Stimulated activated CD8-positive, alpha-beta memory T cell treated with anti-CD3 and anti-CD28 coated beads, Interleukin-15, amount 100 ng/mL, for 24 hours (primary cell): ENCODE measurements at places on chromosomes 16 and 17.

DNA sequence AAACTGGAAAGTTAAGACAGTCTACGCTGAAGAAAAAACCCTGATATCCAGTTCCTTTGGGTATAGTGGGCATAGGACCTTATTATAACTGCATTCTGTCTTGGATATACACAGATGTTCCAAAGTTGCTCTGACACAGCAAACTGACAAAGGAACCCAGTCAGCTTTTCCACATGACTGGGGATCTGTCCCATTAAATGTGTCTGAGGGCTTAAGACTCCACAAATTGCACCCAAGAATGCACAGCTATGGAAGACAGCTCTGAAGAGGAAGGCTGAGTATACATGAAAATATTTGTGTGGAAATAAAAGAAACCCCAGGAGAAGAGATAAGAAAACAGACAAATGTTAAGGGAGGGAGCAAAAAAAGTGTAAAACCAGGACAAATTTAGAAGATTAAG is 114.1 kb downstream of the SPAG9 start:
- DNase-seq: no peak

DNA sequence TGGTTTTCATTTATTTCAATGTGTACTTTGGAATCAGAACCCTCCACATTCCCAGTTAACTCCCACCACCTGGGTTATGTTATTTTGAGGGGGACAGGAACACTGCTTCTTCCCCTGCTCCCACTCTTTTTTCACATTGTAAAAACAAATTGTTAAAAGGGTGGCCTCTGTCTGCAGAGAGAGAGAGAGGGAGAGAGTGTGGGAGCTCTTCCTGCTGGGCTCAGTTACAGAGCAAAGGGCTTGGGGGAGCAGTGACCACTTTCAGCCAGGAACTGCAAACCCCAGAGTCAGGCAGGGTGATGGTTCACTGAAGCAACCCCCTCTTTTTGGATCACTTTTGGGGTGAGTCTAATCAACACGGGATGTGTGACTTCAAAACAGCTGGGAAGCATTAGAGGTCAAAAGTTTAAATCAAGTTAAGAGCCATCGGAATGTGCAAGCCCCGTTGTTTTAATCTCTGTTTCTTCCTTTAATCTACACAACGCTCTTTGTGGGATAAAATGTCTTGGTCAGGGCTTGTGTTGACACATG is 577.0 kb upstream of the CDH11 start:
- DNase-seq: no peak

- DNase-seq: no peak
Observed at GRCh38 chr17:28553000-28553505, 629 bp upstream of the UNC119 start.

GRCh38 chr17:17361543-17361866 is 58.3 kb downstream of the NT5M start:
- no peak for DNase-seq

- DNase-seq: no peak
Observed at GRCh38 chr17:71922439-71922838, 198.4 kb upstream of the SOX9 start.

GRCh38 chr17:44262654-44263225 is 5.2 kb downstream of the SLC4A1 start:
- DNase-seq: no peak

- DNase-seq: no peak
Observed at GRCh38 chr17:43135454-43135819, 10.3 kb upstream of the BRCA1 start.

DNA sequence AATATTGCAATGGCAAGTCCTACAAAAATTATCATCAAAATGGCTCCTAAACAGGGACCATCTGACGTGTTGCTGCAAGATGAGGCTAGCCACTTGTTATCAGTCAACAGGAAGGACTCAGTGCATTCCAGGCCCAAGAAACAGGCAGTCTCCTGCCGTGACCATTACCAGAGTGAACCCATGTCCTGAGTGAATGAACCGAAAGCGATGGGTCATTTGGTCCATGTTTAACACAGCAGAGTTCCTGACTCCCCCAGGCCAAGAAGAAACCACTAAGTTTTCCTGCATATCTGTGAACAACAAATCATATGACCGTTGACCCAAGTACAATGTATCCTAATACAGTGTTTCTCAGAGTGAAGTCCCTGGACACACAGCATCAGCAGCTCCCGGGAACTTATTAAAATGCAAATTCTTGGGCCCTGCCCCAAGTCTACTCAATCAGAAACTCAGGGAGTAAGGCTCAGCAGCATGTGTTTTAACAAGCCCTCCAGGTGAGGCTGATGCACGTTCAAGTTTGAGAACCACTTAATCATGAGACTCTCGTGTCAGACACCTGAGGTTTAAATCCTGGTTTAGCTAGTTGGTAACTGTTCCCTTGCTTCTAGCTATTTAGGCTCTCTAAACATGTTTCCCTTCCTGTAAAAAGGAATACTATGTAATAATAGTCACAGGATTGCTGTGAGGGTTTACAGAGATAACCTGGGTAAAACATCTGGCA is 429.4 kb upstream of the MAF start:
- DNase-seq: no peak

DNA sequence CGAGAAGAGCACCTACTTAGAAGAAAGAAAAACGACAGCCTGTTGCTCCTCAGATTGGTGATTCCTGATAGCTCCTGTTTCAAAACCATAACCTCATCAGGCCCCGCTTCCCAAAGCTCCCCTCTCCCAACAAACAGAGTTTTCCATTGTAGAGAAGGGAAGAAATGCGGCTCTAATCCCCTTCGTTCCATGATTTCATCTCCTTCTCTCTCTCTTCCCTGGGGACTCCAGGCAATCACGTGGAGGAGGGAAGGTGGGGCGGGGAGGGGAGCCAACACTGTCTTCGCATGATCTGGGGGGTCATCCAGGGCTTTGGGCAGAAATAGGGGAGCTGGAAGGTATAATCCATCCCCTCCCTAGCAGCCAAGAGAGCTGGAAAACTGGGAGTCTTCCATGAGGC is 43.4 kb downstream of the MEOX1 start:
- no peak for DNase-seq

DNA sequence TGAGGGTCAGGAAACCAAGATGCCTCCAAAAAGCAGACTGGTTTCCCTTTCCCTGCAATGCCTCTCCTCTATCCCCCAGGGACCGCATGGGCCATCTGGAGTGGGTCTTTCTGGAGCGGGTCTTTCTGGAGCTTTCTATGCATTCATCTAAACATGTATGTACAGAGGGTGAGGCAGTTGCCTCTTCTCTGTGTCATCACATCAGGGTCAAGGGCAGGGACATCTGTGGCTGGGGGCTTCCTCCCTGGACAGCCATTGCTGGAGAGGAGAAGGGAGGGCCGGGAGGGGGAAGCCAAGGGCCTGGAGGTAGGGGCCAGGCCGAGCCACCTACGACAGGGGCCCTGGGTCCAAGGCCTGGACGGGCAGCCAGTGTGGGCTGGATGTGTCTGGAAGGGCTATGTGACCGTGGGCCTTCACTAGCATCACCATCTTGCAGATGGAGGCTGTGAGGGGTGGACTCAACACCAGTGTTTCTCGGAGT is 840 bp downstream of the ADCY7 start:
- no peak for DNase-seq

DNA sequence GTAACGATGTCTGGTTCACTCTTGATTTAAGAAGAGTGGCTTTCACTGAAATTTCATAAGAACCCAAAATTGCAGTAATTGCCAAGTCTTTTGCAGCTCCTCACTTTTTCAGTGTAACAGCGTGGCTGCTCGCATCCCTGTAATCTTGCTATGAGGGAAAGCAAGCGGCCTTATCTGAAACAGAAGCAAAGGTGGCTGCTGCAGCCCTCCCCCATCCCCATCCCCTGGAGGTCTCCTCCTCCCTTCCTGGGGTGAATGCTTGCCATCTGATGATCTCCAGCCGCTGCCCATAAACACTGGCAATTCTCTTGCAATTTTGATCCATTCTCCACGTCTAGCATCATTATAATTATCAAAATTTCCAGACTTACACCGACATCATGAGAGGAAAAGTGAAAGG is 182.5 kb upstream of the ASIC2 start:
- DNase-seq: no peak

DNA sequence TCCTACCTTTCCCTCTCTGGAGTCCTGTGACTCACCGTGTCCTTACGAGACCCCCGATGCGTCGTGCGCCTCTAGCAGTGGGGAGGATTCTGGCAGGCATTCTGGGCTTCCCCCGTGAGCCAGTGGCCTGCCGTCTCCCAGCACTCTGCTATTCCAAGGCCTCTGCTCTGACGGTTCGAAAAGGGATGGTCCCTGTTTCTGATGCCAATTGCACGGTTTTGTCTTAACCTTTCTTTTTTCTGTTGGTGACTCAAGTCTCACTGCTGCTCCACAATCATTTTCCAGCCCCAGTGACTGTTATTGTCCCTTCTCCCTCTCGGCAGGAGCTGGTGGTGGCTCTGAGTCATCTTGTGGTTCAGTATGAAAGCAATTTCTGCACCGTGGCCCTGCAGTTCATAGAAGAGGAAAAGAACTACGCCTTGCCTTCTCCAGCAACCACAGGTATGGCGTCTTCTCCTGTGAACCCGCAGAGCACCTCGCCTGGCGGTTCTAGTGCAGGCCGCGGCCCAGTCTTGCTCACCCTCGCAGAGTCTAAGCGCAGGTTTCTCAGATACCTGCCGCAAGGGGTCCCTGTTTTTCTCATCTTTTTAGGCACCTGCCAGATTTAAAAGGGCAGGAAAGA is 100.1 kb upstream of the CHMP6 start:
- DNase-seq: peak; percentile 41

DNA sequence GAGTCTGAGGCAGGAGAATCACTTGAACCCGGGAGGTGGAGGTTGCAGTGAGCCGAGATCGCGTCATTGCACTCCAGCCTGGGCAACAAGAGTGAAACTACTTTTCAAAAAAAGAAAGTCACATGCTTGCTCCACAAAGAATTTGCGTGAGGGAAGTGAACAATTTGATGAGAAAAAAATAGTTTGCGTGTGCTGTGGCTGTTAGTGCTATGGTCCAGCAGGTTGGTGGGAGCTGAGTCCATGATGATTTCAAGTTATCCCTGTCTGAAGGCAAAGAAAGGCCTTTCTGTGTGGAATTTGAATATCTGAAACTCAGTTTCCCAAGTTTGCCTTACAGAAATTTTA is 21.0 kb downstream of the PRCD start:
- DNase-seq: no peak

DNA sequence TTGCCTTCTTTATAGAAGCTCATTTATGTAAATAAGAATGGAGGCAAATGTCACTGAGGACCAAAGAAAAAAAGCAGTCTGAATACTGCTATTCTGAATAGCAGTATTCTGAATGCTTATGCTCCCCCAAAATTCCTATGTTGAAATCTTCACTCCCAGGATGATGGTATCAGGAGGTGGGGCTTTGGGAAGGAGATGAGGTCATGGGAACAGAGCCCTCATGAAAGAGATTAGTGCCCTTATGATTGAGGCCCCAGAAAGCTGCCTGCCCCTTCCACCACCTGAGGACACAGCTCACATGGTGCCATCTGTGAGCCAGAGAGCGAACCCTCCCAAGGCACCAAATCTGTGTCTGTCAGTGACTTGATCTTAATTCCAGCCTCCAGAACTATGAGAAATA is 28.8 kb downstream of the HEATR6 start:
- no peak for DNase-seq
